ENCODE measurements at places on chromosomes 12 and 14. TPM values are rescaled to one million over a fixed set of nuclear protein-coding genes. Genes with fewer than 3 reads are reported as not detected.

- H3K27ac ChIP-seq: no peak overlapping the region
- no peaks in the 10 kb centered on the region for H3K36me3 ChIP-seq
- H3K4me3 ChIP-seq: no peak overlapping the region
- DNase-seq: peak; percentile 69
- no peaks in the 10 kb centered on the region for H3K4me1 ChIP-seq
- no peaks in the 10 kb centered on the region for H3K27me3 ChIP-seq
These were observed 24.4 kb upstream of the TBX5 start for GRCh38 chr12:114430306-114430705.

DNA sequence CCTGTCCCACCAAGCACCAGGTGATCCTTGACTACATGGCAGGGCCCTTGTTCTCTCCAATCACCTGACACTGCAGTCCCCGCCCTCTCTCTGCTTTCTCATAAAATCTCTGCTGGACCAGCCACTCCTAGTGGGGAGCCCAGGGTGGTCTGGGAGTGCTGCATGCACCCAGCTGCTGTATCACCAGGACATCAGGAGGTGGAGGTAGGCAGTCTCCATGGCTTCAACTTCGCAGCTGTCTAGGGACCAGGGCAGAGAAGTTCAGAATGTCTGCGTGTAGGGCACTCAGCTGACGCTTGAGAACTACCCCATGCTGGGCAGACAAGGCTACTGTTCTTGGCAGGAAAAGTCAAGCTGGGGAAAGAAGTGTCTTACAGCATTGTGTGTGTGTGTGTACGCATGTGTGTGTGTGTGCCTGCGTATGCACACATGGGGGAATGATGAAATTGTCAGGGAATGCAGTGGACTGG lies 2.6 kb downstream of the WSCD2 start:
- peaks cover 4% of the 10 kb centered on the region for H3K4me1 ChIP-seq
- no peak overlapping the region for H3K4me3 ChIP-seq
- no peak overlapping the region for H3K27ac ChIP-seq
- peaks cover 17% of the 10 kb centered on the region for H3K27me3 ChIP-seq
- no peak for DNase-seq
- H3K36me3 ChIP-seq: no peaks in the 10 kb centered on the region

DNA sequence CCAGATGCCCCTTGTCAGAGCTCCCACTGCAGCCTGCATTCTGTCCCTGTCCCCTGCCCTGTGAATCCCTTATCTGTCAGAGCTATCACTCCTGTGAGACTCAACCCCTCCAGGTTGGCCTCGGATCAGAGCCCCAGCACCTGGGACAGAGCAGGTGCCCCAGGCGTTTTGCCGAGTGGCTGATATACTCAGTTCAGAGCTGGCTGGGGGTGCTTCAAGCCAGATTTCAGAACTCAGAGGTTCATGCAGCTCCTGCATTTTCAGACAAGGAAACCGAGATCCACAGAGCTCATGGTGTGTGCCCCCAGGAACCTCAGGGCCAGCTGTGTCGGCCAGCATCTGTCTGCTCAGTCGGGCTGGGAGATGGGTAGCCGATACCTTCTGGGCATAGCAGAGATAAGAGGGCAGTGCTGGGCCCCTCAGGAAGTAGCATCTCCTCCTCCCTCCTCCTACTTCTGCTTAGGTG lies 228.0 kb upstream of the RTL1 start:
- H3K27ac ChIP-seq: no peak overlapping the region
- H3K36me3 ChIP-seq: no peaks in the 10 kb centered on the region
- peak; percentile 47 for DNase-seq
- no peak overlapping the region for H3K4me3 ChIP-seq

- H3K36me3 ChIP-seq: peaks cover 70% of the 10 kb centered on the region
- no peak overlapping the region for H3K4me3 ChIP-seq
- H3K27ac ChIP-seq: no peak overlapping the region
- H3K4me1 ChIP-seq: peaks cover 11% of the 10 kb centered on the region
- no peaks in the 10 kb centered on the region for H3K27me3 ChIP-seq
- no peak for DNase-seq
These were observed 13.7 kb downstream of the RNF41 start for GRCh38 chr12:56208006-56208405.

DNA sequence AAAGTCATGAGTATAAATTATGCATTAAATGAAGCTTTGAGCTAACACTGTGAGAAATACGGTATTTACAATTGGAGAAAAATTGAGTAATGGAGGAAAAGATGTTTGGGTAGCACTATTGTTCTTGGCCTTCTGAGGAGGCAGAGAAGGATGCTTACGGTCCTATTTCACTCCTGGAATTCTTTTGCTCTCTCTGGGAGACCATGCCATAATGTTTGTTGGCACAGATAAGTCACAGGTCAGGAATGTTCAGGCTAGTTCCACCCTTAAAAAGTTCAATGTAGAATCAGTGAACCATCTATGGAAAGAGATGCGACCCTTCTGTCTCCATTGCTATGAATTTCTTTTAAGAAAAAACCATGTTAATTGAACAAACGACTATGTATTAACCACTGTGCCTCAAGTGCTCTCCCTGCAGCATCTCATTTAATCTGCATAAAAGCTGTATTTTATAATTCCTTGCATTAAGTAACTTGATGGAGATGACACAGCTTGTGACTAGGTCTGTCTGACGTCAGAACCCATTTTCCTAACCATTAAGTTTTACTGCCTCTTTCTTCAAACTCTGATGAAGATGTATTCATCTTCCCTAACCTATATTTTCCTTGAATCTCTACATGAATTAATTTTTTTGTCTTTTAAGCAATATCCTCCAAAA lies 9.5 kb downstream of the BATF start:
- no peak for DNase-seq
- H3K4me1 ChIP-seq: peaks cover 9% of the 10 kb centered on the region
- H3K36me3 ChIP-seq: no peaks in the 10 kb centered on the region
- H3K27me3 ChIP-seq: no peaks in the 10 kb centered on the region
- H3K27ac ChIP-seq: no peak overlapping the region
- H3K4me3 ChIP-seq: no peak overlapping the region

DNA sequence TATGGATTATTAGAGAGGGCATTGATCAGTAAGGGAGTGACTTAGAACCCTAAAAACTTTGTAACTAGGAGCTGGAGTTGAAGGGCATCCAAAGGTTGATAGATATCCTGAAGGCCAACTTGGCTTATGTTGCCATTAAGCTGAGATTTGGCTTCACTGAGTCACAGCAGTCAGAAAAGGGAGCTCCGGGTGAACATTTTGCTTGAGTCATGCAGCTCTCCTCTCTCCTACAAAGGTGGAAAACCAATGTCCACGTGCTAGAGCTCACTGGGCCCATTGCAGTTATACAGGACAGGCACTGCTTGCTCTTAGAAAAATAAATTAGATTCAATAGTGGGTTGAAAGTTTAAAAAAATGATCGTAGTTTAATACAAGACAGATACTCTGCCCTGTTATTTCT lies 87.3 kb upstream of the LRIG3 start:
- no peak overlapping the region for H3K27ac ChIP-seq
- H3K4me1 ChIP-seq: no peaks in the 10 kb centered on the region
- H3K36me3 ChIP-seq: no peaks in the 10 kb centered on the region
- H3K4me3 ChIP-seq: no peak overlapping the region
- no peak for DNase-seq

DNA sequence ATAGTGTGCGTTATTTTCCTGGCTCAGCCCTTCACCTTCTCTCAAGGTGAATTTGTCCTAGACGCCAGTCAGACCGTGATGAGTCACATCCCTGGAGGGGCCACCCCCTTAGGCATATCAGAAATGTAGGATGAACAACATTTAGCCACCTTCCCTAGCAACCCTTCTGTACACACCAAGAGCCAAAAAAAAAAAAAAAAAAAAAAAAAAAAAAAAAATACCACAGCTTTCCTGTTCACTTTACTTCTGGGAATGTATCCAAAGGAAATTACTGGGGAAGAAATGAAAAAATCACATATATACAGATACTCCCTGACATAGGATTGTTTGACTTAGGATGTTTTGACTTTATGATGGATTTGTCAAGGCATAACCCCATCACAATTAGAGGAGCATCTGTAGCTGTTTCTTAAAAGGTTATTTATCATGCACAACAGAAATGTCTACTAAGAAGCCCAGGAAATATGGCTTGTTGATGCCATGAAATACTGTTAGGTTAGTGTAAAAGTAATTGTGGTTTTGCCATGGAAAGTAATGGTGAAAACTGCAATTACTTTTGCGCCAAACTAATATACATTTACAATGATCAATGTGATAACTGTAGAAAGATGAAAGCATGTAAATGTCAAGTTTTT lies 68.2 kb upstream of the BDKRB2 start:
- H3K36me3 ChIP-seq: no peaks in the 10 kb centered on the region
- H3K4me1 ChIP-seq: peaks cover 34% of the 10 kb centered on the region
- no peak overlapping the region for H3K4me3 ChIP-seq
- H3K27ac ChIP-seq: peak overlapping the region; percentile 60
- H3K27me3 ChIP-seq: no peaks in the 10 kb centered on the region

- H3K27me3 ChIP-seq: peaks cover 3% of the 10 kb centered on the region
- no peak overlapping the region for H3K4me3 ChIP-seq
- H3K36me3 ChIP-seq: peaks cover 35% of the 10 kb centered on the region
- no peak for DNase-seq
These were observed 3.1 kb downstream of the PFKM start for GRCh38 chr12:48122065-48122834.

The CAPS2 gene
- total RNA-seq: 10.5 TPM

The ESR2 gene
- total RNA-seq: not detected

The KRT80 gene
- 0.59 TPM for total RNA-seq

The CCDC175 gene
- not detected for total RNA-seq

All from osteoblast (primary cell).